ENCODE measurements at places on chromosomes 4 and X. TPM values are rescaled to one million over a fixed set of nuclear protein-coding genes. Genes with fewer than 3 reads are reported as not detected.

EDA2R gene
- total RNA-seq, result 13.2 TPM

FAM47E gene
- total RNA-seq, result 5.4 TPM

KCND1 gene
- total RNA-seq, result 3.0 TPM

TBX22 gene
- total RNA-seq, result not detected

S100G gene
- 30.8 TPM for total RNA-seq

ETDA gene
- total RNA-seq, result not detected

F11 gene
- total RNA-seq, result 1.0 TPM

CYSLTR1 gene
- total RNA-seq, result not detected

CCNA2 gene
- 22.6 TPM for total RNA-seq

CCKAR gene
- 4.3 TPM for total RNA-seq

DRP2 gene
- 0.14 TPM for total RNA-seq

C4orf51 gene
- not detected for total RNA-seq

TMPRSS11B gene
- total RNA-seq, result 3.1 TPM

STATH gene
- 0.90 TPM for total RNA-seq

- DNase-seq, result no peak
These were observed 36.3 kb downstream of the ATXN3L start for GRCh38 chrX:13283512-13283911.

- no peak for DNase-seq
These were observed 52.5 kb downstream of the LNX1 start for GRCh38 chr4:53538756-53539155.

- no peak for DNase-seq
These were observed 62.8 kb upstream of the EGFL6 start for GRCh38 chrX:13506574-13506973.

- no peak for DNase-seq
These were observed 35.8 kb upstream of the USP46 start for GRCh38 chr4:52694936-52695335.

- DNase-seq, result no peak
These were observed 1066.0 kb downstream of the GLUD2 start for GRCh38 chrX:122113376-122113775.

- no peak for DNase-seq
These were observed 157.4 kb upstream of the PDE5A start for GRCh38 chr4:119785963-119786362.

DNA sequence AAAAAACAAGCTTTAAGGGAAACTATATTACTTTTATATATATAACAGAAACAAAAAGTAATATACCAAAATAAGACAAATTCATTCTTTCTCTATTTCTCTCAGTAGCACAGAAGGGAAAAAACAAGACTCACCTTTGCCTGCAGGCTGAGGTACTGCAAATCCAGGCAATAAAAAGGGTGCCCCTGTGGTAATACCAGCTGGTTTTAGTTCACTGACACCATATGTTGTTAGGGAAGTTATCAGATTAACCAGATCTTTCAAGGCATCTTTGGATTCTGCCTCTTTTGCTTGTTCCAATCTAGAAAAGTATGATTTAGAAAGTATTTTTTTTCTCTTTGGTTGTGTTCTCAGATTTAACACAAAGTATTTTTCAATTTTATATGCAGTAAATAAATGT is 139.8 kb downstream of the WDFY3 start:
- no peak for DNase-seq

GRCh38 chrX:120145295-120145925 is 13.0 kb upstream of the RHOXF2 start:
- DNase-seq, result no peak

- DNase-seq, result no peak
These were observed 63.0 kb upstream of the AGA start for GRCh38 chr4:177505171-177505615.

DNA sequence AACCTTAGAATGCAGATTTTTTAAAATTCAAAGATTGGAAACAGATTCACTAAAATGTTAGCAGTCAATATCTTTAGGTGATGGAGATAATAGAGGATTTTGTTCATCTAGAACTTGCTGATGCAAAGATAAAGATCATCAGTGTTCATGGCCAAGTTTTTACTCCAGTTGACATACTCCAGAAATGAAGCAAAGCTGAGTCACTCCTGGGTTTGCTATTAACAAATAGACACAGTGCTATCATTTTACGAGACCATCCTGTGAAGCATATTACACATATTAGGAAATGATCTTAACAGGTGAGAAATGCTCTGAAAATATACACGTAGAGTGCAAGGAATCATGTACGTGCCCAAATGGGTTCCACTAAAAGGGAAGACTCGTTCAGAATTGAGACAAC is 170.6 kb upstream of the FAM9B start:
- DNase-seq, result no peak

GRCh38 chr4:169079942-169080827 is 70.1 kb upstream of the CBR4 start:
- DNase-seq, result no peak

- no peak for DNase-seq
These were observed 57.1 kb upstream of the GUCY1A1 start for GRCh38 chr4:155609455-155610059.

- DNase-seq, result peak; percentile 45
These were observed 33.5 kb downstream of the HTRA3 start for GRCh38 chr4:8303081-8303480.

DNA sequence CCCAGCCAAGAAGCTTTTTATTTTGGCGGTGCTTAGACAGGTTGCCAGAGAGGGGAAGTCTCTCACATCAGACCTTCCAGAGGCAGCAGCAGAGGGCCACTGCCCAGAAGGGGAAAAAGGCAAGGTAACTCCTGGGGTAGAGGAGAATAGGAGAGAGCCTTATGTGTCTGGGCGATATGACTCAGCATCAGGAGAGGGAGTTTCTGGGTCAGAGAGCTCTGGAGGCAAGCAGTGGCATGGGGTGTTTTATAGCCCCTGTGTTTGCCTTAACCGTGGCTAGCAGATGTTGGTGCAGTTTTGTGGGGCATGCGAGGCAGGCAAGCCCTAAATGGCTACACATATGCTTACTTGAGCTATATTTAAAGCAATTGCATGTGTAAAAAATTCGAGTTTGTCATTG is 8.3 kb upstream of the ZXDB start:
- no peak for DNase-seq

DNA sequence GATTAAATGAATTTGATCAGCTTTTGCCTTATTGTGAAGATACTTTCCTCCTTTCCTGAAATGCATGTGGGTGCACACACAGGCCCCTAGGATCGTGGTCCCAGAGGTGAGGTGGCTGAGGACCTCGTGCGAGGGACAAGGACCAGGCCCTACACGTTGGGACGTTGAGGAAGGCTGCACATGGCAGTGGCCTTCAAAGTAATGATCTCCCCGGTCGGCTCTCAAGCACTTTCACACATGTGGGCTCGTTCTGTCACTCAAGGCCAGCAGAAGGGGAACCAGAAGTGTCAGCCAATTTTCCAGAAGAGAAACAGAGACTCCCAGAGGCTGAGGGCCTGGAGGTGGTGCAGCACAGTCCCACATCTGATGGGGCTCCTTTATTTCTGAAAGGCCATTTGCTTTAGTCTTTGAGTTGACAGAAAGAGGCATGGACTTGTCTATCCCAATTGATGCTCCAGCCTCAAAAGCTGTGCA is 196.8 kb downstream of the AFAP1 start:
- DNase-seq, result no peak

GRCh38 chrX:143648705-143649104 is 12.8 kb upstream of the SLITRK4 start:
- no peak for DNase-seq

- DNase-seq, result no peak
These were observed 497.6 kb downstream of the CCSER1 start for GRCh38 chr4:90624781-90625180.

DNA sequence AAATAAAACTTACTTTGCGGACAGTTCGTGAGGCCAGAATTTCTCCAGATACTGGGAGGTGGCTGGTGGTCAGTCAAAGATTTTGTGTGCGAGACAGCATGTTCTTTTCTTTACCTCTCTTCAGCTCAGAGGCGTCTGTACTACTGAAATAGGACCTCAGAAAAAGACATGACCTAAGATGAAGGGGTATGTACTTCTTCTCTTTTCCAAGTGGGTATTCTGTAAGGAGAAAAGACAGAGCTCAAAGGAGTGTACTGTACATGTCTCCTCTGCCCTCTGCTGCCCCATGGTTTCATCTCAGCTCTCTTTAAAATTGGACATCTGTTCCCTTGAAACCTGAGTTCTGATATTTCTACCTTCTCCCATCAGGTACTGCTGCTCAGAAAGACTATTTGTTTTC is 38.1 kb downstream of the SEPTIN11 start:
- no peak for DNase-seq

DNA sequence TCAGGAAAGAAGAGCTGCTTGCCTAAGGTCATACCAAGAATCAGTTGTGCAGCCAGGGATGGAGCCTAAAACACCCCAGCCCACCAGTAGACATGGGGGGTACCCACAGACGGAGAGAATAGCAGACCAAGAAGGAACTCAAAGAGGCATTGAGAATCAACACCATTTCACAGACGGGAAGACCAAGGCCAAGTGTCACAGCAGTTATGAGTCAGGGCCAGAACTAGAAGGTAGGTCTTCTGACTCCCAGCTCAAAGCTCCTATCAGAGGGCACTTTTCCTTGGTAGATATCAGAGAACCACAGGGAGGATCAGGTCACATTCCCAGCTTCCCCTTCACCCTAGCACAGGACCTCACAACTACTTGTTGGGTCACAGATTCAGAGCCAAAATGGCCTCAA is 14.5 kb downstream of the OTUD5 start:
- DNase-seq, result no peak
